Substantia nigra (tissue), 51 donors: ENCODE measurements at places on chromosomes 3 and 15.

DNA sequence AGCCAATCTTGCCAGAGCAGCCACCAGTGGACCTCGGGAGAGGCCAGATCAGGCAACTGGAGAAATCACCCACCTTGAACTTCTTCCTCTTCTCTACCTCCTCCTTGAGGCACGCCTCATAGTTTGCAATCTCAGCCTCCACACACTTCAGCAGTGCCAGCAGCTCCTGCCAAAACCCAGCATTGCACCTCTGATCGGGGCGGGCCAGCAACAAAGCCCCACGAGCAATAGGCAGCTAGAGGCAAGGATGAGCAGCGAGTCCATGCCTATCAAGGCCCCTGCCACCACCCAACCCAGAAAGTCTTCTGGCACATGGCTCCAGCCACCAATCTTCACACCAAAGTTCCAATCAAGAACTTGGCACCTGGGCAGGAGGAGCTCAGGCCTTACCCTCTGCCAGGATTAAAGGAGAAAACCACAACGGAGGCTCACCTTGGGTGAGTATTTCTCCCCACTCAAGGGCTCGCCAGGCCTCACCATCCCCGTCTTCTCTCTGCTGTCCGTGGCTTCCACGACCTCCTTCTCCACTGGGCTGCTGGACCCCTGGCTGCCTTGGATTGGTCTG, 42.1 kb downstream of the SEMA3G start:
- no peak for DNase-seq

DNA sequence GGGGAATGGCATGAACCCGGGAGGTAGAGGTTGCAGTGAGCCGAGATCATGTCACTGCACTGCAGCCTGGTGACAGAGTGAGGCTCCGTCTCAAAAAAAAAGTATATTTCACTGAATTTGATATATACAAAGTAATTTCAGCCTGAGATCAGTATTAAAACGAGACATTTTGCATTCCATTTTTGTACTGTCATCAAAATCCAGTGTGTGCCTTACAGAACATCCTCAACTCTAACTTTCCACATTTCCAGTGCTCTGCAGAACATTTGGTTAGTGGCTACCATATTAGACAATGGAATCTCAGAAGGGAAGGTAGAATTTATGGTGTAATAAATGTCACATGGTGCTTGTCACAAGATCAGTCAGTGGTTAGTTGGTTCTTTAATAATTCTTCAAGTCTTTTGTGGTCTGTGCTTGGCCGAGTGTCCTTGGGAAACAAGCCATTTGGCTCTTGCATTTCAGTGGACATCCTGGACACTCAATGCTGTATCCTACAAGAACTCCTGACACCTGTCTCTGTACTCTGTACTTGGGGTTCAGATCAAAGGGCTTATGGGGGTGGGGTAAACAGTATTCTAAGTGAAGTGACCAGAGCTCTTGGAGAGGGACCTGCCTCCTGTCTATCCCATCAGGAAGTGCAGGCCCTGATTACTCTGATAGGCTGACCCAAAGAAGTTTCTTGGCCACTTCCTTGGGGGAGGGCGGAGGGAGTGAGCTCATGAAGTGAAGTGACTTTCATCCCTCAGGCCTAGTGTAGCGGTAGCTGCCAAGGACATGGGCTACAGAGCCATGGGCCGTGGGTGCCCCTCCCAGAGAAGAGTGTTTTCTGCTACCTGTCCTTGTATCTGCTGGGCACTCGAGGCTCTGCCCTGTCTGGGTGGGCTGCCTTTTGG, 3.7 kb downstream of the ACVR2B start:
- DNase-seq, result no peak

DNA sequence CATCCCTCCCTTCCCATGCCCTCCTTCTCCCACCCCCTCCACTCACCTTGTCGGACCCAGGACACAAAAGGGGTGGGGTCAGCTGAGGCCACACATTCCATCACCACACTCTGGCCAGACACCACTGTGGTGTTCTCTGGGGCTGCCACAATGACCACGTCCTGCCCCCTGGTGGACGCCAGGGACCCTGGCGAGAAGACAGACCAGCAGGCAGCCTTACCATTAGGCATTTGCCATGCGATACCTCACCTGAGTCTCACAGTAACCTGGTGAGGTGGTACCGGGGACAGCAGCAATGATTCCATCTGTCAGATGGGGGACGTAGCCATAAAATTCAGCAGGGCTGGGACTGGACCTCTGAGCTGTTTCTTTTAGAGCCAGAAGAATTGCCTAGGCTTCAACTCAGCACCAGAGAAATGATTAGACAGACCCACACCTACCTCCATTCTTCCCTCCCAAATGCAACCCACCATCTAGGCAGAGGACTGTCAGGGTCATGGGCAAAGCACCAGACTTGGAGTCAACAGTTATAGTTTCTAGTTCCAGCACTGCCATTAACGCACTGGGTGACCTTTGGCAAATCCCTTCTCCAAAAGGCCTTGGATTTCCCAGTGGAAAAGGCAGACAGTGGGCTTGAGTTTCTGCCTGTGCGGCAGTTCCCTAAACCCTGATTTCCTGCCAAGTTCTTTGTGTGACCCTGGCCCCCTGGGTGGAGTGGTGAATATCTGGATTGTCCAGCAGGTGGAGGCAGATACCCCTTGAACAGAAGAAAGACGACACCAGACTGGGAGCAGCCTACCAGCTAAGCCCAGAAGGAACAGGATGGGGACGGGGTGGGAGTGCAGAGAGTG, 21.8 kb downstream of the IGDCC4 start:
- peak; percentile 62 for DNase-seq

GRCh38 chr15:61447981-61448380, 218.9 kb upstream of the RORA start:
- no peak for DNase-seq

DNA sequence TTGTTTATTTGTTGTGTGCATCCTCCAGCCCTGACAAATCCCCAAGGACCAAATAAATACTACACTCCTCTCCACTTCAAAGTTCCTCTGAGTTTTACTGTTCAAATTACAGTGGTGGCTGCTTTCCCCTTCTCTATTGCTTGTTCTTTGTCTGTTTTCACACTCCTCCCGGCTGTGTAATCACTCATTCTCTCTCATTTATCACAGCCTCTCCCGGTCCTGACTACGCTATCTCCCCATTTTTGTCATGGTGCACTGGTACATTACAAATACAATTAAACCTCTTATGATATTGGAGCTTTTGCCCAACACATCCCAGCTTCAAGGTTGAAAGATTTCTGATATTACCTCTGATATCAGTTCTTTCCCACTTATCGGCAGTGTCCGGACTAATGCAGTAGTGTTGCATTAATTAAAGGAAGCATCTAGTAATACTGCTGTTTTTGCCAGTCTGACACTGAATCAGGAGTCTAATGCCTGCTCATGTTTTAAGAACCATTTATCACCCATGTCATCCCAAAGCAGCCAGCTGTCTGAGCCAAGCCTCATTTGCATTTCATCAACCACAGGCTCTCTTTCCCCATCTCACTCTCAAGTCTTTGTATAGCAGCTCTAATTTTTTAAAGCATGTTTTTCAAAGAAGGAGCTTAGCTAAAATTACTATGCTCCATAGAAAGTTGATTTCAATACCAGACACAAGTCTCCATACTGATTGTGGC, 740.5 kb downstream of the ROBO2 start:
- DNase-seq, result no peak

DNA sequence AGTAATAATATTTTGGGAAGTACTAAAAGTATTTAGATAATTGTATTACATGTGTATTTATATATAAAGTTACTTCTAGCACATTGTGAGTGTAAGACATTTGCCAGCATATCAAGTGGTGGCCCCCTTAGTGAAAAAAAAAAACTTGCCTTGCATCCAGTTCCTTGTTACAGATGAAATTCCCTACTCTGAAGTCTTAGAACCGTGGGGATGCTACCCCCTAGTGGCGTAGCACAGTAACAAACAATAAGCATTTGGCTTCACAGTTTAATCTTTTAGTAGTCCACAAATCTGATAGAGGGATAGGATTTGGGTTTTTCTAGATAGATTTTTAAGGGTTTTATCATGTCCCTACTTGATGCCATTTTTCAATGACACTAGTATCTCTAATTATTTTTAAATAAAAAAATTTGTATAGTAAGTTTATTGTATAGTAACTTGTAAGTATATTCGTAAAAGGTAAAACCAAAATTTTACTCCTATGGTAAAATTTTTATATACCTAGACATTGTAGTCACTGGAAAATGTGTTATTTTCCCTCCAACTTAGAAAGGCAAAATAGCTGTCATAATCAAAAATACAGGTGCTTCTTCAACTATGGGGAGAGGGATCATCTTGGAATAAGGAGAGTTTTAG, 14.3 kb downstream of the SMC4 start:
- peak; percentile 24 for DNase-seq

GRCh38 chr15:80679167-80679803, 15.8 kb upstream of the ABHD17C start:
- DNase-seq, result no peak

GRCh38 chr15:83854321-83854720, 200.4 kb downstream of the ADAMTSL3 start:
- DNase-seq, result no peak

DNA sequence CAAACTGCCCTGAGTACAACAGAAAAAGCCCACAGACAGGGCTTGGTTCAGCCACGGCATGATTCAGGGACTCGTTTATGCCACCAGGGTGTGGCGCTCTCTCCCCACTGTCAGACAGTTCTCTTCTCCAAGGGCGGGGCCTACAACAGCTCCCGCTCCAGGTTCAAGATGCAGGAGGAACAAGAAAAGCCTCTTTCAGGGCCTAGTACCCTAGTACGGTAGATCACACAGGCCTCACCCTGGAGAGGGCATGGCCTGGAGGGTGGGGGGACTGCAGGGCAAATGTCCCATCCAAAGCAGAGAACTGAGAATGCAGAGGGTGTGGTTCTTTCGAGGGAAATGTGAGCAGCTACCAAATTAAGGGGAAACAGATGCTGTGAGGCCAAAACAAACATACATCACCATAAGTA, 12.0 kb downstream of the MESD start:
- DNase-seq, result peak; percentile 71

DNA sequence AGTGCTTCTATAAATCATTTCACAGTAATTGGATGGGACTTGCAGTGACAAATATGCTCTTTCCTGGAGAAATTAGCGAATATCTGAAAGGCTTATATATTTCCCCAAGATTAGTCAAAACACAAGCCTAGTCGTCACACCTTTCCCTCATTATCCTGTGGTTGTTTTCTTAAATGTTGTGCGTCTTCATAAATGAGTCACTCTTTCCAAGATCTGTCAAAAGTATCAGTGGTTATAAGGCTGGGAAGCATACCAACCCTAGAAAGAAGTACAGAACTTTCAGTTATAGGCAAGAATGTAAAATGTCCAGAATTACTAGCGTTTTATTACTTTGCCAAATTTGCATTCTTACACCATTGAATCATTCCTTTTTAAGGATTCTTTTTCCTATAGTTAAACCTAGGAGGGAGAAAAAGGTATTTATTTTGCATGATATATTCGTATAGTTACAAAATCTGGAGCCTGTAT, 33.6 kb downstream of the TMEM212 start:
- no peak for DNase-seq
